Activated CD8-positive, alpha-beta T cell treated with anti-CD3 and anti-CD28 coated beads, Interleukin-2, amount 10 ng/mL, durations not matched to agents 7 days and 5 days (primary cell): ENCODE measurements at places on chromosomes 2 and 18. TPM values are rescaled to one million over a fixed set of nuclear protein-coding genes. Genes with fewer than 3 reads are reported as not detected.

SERPINB4 gene
- not detected for total RNA-seq

RNF144A gene
- 76.9 TPM for total RNA-seq

DNA sequence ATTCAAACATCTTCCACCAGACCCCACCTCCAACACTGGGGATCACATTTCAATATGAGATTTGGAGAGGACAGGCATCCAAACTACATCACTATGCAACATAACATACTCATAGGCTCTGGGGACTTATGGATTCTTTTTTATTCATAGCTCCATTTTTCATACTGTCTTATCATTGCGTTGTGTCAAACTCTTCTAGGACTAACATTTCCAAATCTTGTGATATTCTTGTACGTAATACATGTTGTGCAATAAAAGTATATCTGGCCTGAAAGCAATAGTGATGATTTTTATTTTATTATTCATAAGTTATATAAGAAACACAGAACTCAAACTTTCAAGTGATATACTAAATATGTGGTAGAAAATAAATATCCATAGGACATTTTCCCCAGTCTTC is 60.6 kb upstream of the ACTR3 start:
- H3K27ac ChIP-seq: no peak overlapping the region
- no peak for DNase-seq
- no peaks in the 10 kb centered on the region for H3K36me3 ChIP-seq
- H3K27me3 ChIP-seq: no peaks in the 10 kb centered on the region

DNA sequence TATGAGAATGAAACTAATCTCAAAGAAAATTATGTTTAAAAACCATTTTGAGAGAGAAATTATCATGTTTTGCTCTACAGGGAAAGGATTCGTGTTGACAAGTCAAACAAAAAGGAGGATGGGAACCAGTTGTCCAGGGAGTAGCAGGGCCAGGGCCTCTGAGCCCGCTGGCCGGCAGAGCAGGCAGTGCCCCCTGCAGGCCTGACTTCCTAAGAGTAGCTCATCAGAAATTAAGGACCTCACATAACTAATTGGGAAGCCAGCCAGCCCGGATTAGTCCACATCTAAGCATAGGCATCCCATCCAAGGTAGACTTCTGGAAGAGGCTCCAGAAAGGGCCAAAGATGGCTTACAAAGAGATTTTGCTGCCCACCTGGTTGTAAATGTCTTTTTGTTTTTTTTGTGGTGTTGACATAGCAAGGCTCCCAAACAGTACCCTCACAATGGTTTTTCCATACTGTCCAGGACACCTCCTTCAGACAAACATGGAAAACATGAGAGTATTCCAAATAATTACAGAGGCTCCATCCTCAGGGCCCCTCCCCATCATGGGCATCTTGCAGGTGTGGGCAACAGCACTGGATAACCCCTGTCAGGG is 241.2 kb upstream of the TANK start:
- H3K4me3 ChIP-seq: no peak overlapping the region
- H3K27ac ChIP-seq: no peak overlapping the region
- H3K27me3 ChIP-seq: peaks cover 8% of the 10 kb centered on the region
- no peaks in the 10 kb centered on the region for H3K36me3 ChIP-seq
- H3K4me1 ChIP-seq: no peaks in the 10 kb centered on the region

ASXL3 gene
- total RNA-seq: not detected

DNA sequence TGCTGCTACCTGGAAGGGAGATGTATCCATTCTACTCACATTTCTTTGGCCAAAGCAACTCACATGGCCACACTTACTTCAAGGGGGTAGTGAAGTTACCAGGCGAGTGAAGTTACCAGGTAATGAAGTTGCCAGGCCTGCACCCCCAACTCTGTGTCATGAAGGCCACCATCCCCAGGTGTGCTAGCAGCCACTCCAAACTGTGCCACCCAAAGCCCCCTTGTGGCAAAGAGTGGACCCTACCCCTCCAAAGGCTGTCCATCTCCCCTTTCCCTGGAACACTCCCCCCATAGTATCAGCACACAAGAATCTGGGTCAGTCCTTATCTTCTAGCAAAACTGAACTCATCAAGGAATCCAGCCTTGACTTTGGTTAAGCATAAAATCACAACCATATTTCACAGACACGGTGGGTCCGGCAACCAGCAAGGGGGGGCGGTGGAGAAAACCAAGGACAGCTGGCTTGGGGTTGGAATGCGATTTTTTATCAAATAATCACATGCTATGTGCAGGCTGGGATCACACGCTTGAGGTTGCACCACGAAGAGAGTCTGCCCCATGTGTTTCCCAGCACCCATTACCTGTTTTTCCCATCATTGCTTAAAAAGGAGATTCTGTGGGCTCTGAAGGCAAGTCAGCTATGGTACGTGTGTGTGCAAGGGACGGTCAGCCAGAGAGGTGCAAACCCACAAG is 60.9 kb downstream of the ZFP36L2 start:
- no peak for DNase-seq
- no peak overlapping the region for H3K4me3 ChIP-seq
- H3K4me1 ChIP-seq: peaks cover 64% of the 10 kb centered on the region
- no peaks in the 10 kb centered on the region for H3K27me3 ChIP-seq
- no peaks in the 10 kb centered on the region for H3K36me3 ChIP-seq

EFR3B gene
- total RNA-seq: 0.05 TPM

- H3K36me3 ChIP-seq: no peaks in the 10 kb centered on the region
- H3K27ac ChIP-seq: no peak overlapping the region
- DNase-seq: no peak
- H3K4me1 ChIP-seq: no peaks in the 10 kb centered on the region
- H3K27me3 ChIP-seq: no peaks in the 10 kb centered on the region
Observed at GRCh38 chr18:27652480-27653121, 467.5 kb upstream of the CHST9 start.

GRCh38 chr2:179963626-179964025 is 43.5 kb downstream of the CWC22 start:
- H3K27me3 ChIP-seq: no peaks in the 10 kb centered on the region
- no peak overlapping the region for H3K4me3 ChIP-seq
- H3K4me1 ChIP-seq: peaks cover 2% of the 10 kb centered on the region

- H3K27ac ChIP-seq: no peak overlapping the region
- H3K4me3 ChIP-seq: no peak overlapping the region
- no peaks in the 10 kb centered on the region for H3K36me3 ChIP-seq
- H3K4me1 ChIP-seq: no peaks in the 10 kb centered on the region
- peaks cover 17% of the 10 kb centered on the region for H3K27me3 ChIP-seq
- DNase-seq: no peak
Observed at GRCh38 chr2:71240794-71241193, 13.9 kb upstream of the PAIP2B start.

DNA sequence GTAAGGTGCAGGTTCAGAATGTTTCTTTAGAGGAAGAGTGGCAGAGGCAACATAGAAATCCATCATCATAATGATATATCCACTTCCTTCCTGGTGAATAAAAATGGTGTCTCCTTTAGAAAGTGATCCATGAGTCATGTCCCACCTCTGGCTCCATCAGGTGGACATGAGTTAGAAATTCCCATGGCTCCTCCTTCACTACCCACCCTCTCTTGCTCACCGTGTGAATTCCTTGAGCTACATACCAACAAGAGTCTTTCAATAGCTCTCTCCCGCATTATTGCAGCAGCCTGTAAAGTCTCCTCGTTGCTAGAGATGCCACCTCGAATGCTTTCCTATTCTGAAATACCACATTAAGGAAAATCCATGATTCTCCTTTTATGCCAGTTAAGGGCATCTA is 317.6 kb downstream of the LNPK start:
- no peak overlapping the region for H3K4me3 ChIP-seq
- H3K27ac ChIP-seq: no peak overlapping the region
- no peak for DNase-seq
- H3K4me1 ChIP-seq: no peaks in the 10 kb centered on the region

DNA sequence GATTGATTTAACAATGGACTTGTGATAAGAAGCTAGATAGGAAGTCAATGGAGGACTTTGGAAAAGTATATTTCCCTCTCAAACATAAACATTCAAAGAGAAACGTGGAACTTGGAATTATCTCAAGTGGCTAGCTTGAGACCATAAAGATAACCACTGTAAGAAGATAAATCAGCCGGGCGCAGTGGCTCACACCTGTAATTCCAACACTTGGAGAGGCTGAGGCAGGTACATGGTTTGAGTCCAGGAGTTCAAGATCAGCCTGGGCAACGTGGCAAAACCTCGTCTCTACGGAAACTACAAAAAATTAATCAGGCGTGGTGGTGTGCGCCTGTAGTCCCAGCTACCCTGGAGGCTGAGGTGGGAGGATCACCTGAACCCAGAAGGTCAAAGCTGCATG is 405.9 kb upstream of the ACVR2A start:
- no peak overlapping the region for H3K27ac ChIP-seq
- H3K4me3 ChIP-seq: no peak overlapping the region
- peaks cover 2% of the 10 kb centered on the region for H3K27me3 ChIP-seq

DNA sequence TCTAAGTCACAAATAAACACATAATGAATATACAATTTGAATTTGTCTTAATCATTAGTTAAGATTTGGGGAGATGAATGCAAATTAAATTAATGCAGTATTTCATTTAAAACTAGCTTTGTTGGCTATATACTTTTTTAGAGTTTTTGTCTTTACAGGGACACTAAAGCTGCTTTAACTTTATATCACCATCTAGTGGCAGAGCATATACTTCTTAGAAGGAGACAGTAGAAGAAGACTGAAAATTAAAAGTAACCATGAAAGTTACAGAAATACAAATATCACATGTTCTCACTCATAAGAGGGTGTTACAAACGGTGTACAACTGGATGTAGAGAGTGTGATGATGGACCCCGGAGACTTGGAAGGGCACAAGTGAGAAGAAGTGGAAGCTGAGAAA is 268.3 kb upstream of the NETO1 start:
- DNase-seq: no peak
- H3K4me3 ChIP-seq: no peak overlapping the region
- H3K27me3 ChIP-seq: no peaks in the 10 kb centered on the region
- no peaks in the 10 kb centered on the region for H3K4me1 ChIP-seq
- no peak overlapping the region for H3K27ac ChIP-seq
- H3K36me3 ChIP-seq: no peaks in the 10 kb centered on the region

OTOS gene
- total RNA-seq: not detected

GRCh38 chr2:49616800-49617199 is 462.5 kb upstream of the FSHR start:
- no peaks in the 10 kb centered on the region for H3K4me1 ChIP-seq
- no peak overlapping the region for H3K27ac ChIP-seq
- no peaks in the 10 kb centered on the region for H3K27me3 ChIP-seq
- no peak overlapping the region for H3K4me3 ChIP-seq
- no peaks in the 10 kb centered on the region for H3K36me3 ChIP-seq

GKN2 gene
- not detected for total RNA-seq

DNA sequence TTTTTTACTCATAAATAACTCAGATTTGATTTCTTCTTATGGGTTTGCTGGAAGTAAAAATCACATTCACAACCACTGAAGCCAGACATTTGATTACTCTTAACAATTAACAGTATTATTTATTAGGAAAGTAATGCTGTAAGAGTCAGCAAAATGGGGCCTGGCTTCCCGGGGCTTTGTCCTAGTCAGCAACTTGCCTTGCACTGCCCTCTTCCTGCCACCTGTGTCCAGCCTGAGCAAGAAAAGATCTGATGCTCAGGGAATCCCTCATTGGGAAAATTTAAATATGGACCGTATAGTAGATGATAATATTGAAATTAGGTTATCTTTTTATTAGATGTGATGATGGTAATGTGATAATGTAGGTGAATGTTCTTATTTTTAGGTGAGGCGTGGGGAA is 30.8 kb upstream of the ACYP2 start:
- DNase-seq: no peak
- H3K36me3 ChIP-seq: no peaks in the 10 kb centered on the region
- H3K27ac ChIP-seq: no peak overlapping the region
- no peaks in the 10 kb centered on the region for H3K27me3 ChIP-seq
- H3K4me1 ChIP-seq: peaks cover 9% of the 10 kb centered on the region
- H3K4me3 ChIP-seq: no peak overlapping the region

TUBB8B gene
- total RNA-seq: not detected

DNA sequence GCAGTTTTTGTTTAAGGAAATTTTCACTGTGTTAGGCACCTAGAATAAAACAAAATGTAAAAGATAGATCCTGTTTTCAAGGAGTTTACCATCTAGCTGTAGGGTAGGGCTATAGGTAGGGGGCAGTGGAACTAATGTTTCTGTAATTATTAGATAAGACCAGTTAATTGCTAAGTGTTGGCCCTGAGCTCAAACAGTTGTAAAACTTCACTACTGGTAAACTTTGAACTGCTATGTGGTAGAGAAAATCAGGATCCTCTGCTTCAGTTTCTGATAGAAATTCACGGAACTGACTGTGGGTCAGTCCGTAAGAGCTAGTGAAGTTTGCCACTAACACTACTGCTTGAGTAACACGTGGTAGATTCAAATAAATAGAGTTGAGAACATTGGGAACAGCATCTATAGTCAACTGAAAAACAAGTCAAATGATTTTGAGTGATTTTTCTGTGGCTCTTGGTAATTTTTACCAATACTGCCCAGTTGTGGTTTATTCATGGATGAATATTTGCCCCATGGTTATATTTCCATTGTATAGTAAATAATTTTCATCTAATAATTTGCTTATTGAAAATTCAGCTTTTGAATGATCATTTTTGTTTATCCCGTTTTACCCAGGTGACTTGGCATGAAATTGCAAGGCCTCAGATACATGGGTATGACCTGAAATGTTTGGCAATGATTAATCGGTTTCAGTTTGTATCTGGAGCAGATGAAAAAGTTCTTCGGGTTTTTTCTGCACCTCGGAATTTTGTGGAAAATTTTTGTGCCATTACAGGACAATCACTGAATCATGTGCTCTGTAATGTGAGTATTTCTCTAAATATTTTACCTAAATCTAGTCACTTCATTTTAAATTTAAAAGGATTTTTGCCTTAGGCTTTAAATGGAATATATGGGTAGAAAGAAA is 26.4 kb downstream of the ELP2 start:
- no peak overlapping the region for H3K4me3 ChIP-seq
- H3K4me1 ChIP-seq: peaks cover 5% of the 10 kb centered on the region
- no peak for DNase-seq
- no peak overlapping the region for H3K27ac ChIP-seq
- no peaks in the 10 kb centered on the region for H3K27me3 ChIP-seq

- DNase-seq: no peak
- no peaks in the 10 kb centered on the region for H3K4me1 ChIP-seq
- H3K27ac ChIP-seq: no peak overlapping the region
- no peaks in the 10 kb centered on the region for H3K36me3 ChIP-seq
- no peak overlapping the region for H3K4me3 ChIP-seq
Observed at GRCh38 chr2:131646669-131647297, 119.1 kb downstream of the CCDC74A start.

RETREG2 gene
- 111 TPM for total RNA-seq

DNA sequence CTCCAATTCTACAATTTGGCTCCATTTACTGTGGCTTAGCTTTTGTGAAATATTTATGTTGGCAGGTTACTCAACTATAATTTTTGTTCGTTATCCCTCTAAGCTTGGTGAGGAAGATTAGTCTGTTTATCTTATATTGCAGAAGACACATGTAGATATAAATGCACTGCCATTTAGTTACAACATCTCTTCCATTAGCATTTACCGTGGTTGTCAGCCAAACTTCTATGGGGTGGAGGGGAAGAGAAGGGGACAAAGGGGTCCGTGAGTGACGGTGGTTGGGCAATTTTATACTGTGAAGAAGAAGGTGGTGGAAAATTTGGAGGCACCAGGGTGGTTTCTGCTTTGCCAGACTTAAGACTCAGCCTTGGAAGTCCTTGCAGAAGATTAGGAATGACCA is 117.6 kb upstream of the CXCR4 start:
- peaks cover 10% of the 10 kb centered on the region for H3K27me3 ChIP-seq
- no peak for DNase-seq
- H3K27ac ChIP-seq: no peak overlapping the region
- H3K4me3 ChIP-seq: no peak overlapping the region
